Stimulated activated CD8-positive, alpha-beta memory T cell treated with anti-CD3 and anti-CD28 coated beads, Interleukin-7, amount 100 ng/mL, for 48 hours (primary cell): ENCODE measurements at places on chromosomes 12 and 14.
A peak's percentile ranks its signal among the peaks of the same experiment; 100 is the strongest.

- DNase-seq: no peak
Measured at GRCh38 chr12:69726922-69727321, 11.7 kb upstream of the RAB3IP start.

DNA sequence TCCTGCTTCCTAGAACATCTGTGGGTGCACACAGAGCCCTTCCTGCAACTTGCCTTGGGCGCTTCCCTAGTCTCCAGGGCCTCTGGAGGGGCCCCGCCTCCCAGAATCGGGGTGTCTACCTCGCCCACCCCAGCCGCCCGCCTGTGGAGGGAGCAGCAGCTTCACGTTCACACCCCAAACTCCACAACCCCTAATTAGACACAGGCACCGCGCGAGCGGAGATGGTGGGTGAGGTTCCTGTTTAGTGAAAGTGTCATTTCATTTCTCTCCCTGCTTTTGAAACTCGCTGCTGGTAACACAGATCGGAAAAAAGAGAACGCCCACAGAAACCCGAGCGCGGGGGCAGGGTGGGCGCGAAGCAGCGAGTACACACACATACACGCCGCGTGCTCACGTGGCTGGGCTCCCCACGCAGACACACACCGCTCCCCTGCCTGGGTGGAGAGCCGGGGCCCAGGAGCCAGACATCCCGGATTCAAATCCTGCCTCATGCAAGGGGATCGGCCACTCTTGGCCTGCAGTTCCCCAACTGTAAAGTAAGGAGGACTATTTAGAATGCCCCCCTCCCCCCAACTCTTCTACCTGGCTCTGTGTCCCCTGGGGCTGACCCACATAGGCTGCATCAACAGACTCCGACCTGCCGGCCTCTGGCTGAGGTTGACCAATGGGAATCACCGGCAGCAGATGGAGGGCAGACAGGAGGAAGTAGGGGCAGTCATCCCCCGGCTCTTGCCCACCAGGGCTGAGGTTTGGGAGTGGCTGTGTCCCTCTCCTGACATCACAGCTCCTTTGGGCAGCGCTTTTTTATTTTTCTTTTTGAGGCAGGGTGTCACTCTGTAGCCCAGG is 79.2 kb upstream of the NCOR2 start:
- peak; percentile 30 for DNase-seq

- DNase-seq: no peak
Measured at GRCh38 chr12:3520168-3520567, 29.2 kb downstream of the PRMT8 start.

- no peak for DNase-seq
Measured at GRCh38 chr12:52519826-52520662, at the start of gene KRT5. KRT5 (minus strand) TSS chr12:52520394; CDS start chr12:52520296, 98 bp downstream.

- no peak for DNase-seq
Measured at GRCh38 chr12:132354982-132355680, 25.7 kb upstream of the GALNT9 start.
